ENCODE measurements at places on chromosomes 5 and 9.

DNA sequence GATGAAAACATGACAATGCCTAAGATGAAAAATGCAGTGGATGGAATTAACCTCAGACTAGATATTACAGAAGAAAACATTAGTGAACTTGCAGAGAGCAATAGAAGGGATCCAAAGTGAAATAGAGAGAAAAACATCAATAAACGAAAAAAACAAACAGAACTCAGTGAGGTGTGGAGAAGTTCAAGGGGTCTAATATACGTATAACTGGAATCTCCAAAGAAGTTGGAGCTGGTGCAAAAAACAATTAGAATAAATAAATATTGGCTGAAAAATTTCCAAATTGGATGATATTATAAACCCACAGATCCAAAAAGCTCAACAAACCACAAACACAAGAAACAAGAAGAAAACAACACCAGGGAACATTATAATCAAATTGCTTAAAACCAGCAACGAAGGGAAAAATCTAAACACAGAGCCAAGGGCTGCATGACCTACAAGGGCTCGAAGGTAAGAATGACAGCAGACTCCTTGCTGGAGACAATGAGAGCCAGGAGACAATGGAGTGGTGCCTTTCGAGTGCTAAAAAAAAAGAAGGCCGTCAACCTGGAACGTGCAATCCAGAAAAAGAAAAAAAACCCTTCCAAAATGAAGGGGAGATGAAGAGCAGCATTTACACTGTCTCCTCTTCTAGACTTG, 11.8 kb downstream of the FAM163B start:
- no peak for DNase-seq

DNA sequence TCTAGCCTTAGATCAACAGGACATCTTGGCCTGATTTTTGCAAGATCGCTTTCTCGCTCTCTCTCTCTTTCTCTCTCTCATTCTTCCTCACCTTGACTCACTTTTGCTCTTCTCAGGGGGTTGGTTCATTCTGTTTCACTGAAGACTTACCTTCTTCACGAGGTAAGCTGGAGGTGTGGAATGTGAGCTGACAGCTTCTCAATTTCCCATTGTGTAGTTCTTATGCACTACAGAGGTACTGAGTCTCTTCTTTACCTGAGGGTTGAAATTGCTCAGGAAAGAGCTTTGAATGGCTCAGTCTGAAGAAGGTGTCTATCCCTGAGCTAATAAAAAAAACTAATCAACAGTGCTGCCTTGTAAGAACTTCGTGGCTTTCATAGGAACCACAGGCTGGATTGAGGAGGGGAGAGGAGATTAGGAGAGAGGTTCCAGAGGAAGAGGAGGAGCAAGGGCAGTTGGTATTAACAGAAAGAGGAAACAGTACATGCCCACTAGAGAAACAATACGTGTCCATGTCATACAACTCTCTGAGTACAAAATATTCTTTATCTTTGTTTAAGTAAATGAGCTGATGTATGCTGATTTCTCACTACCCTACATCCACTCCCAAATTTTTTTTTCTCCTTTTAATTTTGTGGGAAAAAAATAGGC, 192.2 kb downstream of the TMEM167A start:
- DNase-seq: no peak

- no peak for DNase-seq
Measured at GRCh38 chr5:172243302-172243701, 40.3 kb downstream of the UBTD2 start.

DNA sequence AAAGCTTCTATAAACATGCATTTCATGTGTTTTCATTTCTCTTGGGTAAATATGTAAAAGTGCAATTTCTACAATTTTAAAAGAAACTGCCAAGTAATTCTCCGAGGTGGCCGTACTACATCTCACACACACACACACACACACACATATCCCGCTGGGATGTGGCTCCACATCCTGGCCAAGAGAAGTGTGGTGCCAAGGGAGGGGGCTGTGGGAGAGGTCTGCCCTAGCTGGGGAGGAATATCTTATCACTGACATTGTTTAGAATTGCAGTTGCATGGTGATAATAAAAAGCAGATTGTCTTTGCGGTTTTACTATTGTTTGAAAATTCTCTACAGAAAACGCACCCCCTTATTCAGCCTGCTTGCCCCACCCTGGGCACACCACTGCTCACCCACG, 558.4 kb downstream of the BNC2 start:
- no peak for DNase-seq

DNA sequence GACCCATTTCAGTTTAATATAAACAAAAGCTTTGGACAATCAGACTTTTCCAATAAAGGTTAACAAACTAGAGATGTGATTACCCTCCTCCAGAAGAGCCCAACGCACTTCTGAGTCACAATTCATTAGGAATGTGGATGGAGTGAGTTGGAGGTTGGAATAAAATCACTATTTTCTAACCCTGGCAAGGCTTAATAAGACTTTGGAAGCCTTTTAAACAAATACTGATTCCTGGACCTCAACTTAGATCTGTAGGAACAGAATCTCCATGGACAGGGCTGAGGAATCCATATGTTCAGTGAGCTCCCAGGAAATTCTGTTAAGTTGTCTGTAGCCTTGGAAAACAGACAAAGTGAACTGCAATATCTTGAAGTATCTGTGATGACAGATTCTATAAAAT, 233.5 kb upstream of the ELL2 start:
- DNase-seq: no peak

DNA sequence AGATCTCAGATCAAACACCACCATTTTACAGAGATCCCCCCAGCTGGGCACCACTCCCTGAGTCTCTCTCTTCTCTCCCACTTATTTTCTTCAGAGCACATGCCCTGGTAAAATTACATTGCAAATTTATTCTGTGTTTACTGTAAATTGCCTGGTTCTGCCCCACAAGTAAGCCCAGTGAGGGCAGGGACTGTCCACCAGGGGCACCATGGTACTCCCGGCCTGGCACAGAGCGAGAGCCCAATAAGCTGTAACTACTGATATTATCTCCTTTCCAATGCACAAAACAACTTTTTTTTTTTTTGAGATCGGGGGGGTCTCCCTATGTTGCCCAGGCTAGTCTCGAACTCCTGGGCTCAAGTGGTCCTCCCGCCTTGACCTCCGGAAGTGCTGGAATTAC, 123.0 kb downstream of the PAX5 start:
- DNase-seq: no peak

DNA sequence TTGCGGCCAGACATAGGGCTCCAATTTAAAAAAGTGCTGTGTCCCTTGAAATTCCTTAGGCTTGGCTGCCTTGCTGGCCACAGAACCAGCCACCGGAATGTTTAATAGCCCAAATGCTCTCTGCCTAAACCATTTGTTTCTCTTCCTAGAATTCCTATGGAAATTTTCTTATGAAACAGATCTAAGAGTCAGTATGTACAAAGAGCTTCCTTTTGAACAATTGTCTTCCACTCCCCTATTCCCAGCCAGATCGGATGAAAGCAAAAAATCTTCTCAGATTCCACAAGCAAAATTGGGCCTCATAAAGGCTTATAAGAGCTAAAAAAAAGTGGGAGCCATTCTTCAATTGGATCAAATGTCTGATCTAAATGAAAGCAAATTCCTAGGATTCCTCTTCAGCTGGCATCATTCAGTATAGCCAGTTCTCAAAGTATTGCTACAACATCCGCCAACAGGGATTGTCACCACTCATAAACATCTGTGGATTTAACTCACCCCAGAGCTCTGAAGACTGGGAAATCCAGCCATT, 104.3 kb downstream of the CEMIP2 start:
- DNase-seq: no peak

- no peak for DNase-seq
Measured at GRCh38 chr5:144135113-144135762, 35.2 kb downstream of the YIPF5 start.

DNA sequence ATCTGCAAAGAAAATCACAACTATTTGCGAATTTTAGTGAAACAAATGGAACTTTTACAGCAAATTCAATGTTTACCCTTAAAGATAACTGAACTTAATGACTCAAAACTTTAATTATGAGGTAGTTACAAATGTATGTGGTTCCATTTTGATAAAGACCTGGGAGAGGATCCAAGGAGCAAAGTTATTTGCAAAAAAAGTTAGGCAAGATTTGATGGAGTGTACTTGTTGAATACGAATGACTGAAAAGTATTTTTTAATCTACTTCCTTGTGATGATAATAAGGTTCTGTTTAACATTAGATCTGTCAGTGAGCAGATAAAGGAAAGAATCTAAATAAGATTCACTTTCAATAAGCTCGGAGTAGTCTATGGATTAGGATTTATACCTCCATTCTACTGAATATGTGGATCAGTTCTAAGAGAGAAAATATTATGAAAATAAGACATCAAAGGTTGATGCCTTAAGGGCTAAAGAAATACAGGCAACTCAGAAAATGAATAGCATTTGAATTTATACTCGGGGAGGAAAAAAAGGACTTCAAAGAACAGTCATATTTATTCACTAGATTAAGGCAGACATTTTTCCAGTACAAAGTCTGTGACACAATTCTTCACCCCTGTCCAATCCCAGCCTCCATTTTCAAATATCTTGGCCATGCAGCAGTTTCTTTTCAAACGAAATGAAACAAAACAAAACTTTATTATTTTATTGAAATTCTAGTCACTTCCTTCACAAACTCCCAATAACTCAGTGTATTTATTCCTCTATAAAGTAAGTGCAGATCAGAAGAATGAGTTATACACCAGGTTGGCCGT, 199.8 kb downstream of the PDE4D start:
- no peak for DNase-seq

Data from stimulated activated CD4-positive, alpha-beta T cell treated with anti-CD3 and anti-CD28 coated beads, Interleukin-12 subunit alpha, Interleukin-12 subunit beta, amount 100 ng/mL, for 4 hours (primary cell).